ENCODE measurements at places on chromosomes 3 and 15.
A peak's percentile ranks its signal among the peaks of the same experiment; 100 is the strongest.

DNA sequence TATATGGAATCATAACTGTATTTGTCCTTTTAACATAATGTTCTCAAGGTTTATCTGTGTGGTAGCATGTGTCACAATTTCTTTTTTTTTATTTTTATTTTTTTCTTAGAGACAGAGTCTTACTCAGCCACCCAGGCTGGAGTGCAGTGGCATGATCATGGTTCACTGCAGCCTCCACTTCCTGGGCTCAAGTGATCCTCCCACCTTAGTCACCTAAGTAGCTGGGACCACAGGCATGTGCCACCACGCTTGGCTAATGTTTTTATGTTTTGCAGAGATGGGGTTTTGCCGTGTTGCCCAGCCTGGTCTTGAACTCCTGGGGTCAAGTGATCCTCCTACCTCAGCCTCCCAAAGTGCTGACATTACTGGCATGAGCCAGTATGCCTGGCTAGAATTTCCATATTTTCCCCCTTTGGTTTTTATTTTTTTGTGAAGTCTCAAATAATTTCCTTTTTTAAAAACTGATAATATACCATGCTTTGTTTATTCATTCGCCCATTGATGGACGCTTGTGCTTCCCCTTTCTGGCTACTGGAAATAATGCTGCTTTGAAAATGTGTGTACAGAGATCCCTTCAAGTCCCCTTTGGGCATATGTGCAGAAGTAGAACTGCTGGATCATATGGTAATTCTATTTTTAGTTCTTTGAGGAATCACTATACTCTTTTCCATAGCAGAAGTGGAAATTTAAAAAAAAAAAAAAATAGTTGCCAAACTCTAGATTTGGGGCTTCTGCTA lies 28.4 kb downstream of the TMEM40 start:
- peak; percentile 64 for DNase-seq

DNA sequence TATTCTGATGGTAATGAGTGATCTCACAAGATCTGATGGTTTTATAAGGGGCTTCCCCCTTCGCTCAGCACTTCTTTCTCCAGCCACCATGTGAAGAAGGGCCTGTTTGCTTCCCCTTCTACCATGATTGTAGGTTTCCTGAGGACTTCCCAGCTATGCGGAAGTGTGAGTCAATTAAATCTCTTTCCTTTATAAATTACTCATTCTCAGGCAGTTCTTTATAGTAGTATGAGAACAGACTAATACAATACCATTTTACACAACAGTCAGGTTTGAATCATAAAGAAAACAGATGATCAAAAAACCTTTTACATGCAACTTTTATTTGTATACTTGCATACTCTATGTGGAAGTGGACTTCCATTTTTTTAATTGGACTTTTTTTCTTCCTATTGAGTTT lies 46.7 kb upstream of the CBLB start:
- DNase-seq, result peak; percentile 11

DNA sequence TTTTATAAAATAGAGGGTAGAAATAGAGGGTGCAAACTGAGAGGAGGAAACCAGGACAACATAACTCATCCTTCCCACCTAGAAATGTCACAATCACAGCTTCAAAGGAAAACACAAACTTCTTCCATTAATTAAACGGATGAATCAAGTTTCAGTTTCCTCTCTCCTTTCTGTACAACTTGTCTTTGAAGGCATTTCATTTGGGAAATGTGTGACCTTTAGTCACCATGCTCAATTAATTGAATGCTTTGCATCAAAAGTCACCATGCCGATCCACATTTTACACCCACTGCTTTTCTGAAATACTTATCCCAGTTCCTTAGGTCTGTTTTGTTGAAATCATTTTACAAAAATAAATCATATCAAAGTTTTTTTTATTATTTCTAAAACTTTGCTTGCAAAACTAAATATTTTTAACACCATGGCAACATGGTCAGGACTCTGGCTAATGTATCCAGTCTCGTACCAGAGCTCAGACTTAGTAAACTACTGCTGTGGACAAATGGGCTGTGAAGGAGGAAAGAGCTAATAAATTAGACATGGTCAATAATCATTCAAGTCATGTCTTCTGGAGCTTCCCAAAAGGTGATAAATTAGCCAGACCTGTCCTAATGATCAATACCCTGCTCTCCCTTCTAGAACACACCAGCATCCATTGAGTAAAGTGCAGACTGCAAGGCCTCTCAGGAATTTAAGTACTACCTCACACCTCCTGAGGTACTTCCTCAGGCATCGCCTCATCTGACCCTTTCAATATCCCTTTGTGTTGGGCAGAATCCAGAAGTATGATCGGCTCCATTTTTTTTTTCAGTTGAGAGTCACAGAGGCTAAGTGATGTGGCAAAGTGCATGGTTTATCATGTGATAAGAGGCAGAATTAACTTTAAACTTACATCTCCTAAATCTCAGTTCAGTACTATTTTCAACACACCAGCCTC lies 161.3 kb downstream of the GREM1 start:
- peak; percentile 64 for DNase-seq

DNA sequence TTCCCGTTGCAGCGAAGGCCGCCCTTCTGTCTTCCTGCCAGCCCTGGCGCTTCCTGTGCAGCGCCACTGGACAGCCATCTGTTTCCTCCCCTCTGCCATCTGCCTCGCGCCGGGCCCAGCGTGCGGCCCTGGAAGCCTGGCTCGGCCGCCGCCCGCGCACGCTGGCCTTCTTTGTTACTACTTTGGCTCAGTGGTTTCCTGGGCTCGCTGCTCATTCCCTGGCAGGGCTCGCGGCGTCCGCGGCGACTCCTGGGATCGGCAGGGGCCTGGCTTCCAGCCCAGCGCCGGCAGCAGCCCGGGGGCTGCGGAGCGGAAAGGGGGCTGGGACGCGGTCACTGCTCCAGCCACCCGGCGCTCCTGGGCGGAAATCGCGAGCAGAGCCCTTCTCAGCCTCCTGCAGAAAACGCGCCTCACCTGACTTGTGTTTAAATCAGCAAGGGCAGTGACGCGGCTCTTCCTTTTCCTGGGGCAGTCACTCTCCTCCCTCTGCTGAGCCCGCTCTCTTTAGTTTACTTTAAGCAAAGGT lies 10.0 kb downstream of the CMTM7 start:
- DNase-seq, result peak; percentile 61

DNA sequence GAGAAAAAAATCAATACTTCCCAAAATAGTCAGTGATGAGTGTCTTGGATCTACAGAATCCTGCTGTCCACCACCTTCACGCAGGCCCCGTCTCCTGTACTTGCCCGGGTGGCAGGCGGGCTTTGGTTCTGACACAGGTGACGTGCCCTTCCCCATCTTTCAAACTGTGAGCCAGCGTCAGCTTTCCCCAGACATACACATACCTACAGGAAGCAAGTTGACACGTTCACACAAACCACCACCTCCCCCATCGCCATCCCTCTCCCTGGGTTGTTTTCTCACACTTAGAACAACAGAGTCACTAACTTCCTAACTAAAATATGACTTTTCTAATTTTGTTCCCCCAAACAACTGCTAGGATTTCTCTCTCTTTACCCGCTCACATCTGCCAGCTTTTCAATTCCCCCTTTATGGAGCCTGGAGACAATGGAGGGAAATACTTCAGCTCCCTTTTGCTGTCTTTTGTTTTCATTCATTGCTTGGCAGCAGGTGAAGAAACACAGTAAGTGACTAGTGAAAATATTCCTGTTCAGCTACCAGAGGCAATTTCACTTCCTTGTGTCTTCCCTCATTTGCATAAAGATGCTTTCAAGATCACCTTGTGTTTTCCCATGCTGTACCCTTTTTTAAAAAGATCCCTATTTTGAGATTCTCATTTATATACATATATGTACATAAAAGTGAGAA lies 248.3 kb downstream of the SLCO3A1 start:
- DNase-seq, result peak; percentile 13

DNA sequence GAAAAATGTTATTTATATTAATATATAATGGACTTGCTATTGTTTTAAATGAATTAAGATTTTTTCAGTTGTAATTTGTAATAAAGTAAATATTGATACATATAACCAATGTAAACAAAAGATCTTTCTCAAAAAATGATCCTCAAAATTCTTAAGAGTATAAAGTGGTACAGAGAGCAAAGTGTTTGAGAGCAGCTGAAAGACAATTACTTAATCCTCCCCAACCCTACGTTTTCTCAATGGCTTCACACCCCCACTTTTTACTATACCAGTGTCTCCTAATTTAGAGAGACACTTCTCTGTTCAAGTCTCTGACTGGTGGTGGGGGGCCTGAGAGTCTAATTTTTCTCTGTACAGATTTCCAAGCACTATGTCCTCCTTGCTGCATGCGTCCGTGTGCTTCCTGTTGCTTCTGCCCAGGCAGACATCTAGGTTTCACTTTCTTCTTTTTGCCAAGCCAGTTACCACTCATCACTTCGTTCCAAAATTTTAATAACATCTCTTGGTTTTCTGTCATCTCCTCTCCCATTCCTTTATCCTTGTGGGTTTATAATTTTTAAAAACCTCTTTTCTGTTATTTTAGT lies 276.3 kb upstream of the DNAJC19 start:
- DNase-seq, result no peak

DNA sequence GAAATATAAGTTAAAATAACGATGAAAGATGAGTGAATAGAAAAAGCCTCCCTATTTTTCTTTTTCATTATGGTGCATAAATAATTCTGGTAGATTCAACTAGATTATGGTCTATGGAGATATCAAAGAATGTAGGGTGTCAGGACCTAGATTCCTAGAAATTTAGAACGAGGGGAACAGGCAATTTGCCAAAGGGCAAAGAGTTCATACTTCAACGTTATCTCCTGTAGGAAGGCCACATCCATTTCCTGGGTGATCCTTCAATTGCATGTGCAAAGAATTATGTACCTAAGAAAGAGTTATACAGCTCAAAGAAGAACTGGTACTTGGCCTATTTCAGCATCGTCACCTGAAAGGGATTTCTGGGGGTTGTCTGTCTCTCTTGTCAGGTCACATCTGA lies 351.8 kb downstream of the FOXP1 start:
- no peak for DNase-seq

GRCh38 chr3:80190051-80190450 lies 422.3 kb upstream of the ROBO1 start:
- no peak for DNase-seq

DNA sequence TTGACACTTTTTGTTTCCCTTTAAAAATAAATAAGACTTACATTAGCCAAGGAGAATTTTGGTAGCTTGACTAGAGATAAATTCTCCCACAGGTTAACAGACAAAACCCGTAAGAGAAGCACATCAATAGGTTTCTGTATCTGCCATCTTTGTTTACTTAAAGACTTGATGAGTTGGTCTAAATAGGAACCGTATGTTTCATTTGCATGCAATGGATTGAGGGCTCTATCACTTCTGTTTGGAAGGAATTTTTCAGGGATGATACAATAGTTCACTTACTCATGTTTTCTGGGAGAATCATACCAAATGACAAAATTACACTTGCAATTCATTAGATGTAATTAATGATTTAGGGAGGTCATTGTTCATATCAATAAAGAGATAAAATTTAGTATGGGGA lies 631.5 kb upstream of the NR2F2 start:
- no peak for DNase-seq

DNA sequence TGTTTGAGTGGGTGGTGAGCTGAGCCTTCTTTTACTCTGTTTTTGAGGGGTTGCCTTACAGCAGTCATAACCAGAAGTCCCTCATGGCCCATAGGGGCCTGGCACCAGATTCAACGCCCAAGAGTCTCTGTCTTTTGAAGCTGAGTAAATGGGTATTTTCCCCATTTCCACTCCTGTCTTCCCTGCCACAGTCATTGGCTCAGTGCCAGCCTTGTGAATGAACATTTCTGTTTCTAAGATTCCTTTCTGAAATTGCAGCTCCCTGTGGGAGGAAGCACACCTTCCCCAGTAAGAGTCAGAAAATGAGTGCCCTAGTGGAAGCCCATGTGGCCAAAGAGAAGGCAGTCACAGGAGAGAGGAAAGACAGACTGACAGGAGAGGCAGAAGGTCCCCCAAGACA lies 43.7 kb upstream of the POLR2M start:
- no peak for DNase-seq

DNA sequence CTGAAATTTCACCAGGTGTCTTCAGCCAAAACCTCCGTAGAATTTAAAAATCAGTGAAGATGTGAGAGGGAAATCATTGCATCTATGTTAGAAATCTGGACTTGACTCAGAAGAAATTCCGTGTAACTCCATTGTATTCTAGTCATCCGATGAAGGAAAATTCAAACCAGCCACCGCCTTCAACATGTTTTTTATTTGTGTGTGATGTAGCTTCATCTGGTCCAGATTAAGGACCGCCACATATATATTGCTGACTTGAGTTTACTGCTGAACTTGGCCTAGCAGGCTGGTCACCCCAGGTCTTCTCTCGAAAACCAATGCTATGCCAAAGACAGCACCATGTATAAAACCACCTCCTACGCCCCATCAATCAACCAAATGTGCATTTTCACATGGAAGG lies 120.9 kb downstream of the FOXP1 start:
- no peak for DNase-seq

Data from suppressor macrophage treated with lipopolysaccharide for 4 hours (primary cell).